ENCODE measurements at places on chromosomes 6 and 20.

- DNase-seq, result no peak
Observed at GRCh38 chr20:37882961-37883712, 19.8 kb upstream of the VSTM2L start.

DNA sequence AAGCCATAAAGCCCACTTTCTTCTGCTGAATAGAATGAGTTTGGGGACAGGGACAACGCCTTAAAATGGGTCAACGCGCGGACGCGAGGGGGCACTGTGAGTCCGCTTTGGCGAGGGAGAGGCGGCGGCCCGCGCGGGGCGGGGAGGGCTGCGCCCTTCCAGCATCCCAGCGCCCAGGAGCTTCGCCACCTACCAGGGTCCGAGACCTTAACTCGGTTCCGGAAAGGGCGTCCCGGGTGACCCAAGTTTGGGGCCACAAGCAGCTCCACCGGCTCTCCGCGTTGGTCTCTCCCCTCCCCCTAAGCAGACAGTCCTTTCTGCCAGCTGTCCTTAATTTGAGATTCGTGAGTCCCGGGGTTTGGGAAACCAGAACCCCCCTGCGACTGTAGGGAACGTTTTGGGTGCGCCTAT is 1.8 kb upstream of the SAMD5 start:
- DNase-seq, result no peak

DNA sequence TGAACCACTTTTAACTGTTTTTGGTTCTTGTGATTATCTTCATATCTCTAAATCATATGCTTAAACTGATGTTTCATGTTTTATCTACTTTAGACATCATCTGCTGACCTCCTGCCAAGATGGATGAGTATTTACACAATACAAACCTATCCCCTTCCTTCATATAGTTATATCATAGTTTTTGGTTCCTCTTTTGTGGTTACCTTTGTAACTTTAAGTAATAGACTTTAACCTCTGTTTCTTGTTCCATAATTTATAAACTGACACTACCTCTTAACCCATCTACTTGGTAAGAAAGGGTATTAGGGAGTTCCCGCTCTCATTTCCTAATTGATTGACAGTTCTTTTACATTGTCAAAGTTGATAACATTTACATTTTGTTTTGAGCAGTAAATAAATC is 11.9 kb downstream of the PCMT1 start:
- DNase-seq, result no peak

GRCh38 chr6:5457041-5457440 is 195.7 kb downstream of the FARS2 start:
- no peak for DNase-seq

- no peak for DNase-seq
Observed at GRCh38 chr6:169896826-169897456, 145.5 kb downstream of the ERMARD start.

DNA sequence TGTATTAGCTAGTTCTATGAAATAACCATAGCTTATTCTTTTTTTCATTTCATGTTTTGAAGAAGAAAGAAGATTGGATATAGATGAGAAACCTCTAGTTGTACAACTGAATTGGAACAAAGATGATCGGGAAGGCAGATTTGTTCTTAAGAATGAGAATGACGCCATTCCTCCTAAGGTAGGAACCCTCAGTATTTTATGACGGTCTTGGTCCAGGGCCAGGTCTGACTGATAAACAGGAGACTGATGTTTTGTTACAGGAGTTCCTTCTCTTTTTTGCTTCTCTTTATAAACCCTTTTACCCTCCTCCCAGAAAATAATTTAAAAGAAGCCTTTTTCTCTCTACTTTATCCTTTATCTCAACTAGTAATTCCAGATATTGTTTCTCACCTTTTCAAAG is 43.6 kb downstream of the AFDN start:
- no peak for DNase-seq

- DNase-seq, result no peak
Observed at GRCh38 chr6:11953641-11954040, 58.5 kb upstream of the HIVEP1 start.

DNA sequence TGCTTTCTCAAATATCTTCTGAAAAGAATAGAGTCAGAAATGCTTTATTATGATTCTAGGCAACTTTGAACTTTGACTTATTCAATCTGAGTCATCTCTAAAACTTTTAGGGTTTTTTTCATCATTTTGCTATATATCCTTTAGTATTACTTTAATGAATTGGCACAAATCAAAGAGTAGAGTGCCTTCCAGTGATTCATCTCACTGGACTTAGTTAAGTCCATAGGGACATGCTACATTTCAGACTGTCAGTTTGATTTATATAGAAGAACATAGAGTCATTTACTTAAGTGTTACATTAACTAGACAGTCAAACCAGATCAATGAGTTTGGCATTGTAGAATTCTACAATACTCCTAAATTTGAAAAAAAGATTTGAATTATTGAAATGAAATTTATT is 1235.7 kb upstream of the MAP3K7 start:
- DNase-seq, result no peak

DNA sequence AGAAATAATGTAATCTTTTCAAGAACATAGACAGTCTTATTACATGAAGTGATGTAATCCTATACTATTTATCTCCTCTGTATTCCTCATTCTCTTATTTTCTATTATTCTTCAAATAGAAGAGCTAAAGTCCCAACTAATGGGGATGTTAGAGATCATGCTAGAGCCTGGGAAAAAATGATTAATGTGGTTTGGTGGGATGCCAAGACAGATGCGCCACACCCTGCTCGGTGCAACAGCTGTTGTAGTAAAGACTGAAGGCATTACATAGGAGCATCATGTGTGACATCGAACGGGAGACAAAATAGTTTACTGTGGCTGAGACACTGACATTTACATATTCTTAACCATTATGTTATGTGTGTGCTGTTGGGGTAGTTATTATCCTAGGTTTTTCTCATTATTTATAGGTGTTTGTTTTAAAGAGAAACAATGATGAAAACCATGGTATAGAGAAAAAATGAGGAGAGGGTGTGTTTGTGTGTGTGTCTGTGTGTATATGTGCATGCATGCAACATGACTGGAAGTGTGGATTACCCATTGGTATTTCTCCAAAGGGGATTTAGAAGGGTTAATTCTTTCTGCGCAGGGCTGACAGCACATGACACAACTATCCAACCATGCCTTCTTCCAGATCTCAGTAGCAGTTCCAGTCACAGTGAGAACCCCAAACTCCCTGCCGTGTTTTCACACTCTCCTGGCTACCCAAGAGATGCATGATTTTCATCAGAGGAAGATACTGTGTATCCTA is 155.3 kb downstream of the EYA4 start:
- DNase-seq, result no peak

- DNase-seq, result no peak
Observed at GRCh38 chr6:149728499-149729234, 10.8 kb upstream of the LATS1 start.

DNA sequence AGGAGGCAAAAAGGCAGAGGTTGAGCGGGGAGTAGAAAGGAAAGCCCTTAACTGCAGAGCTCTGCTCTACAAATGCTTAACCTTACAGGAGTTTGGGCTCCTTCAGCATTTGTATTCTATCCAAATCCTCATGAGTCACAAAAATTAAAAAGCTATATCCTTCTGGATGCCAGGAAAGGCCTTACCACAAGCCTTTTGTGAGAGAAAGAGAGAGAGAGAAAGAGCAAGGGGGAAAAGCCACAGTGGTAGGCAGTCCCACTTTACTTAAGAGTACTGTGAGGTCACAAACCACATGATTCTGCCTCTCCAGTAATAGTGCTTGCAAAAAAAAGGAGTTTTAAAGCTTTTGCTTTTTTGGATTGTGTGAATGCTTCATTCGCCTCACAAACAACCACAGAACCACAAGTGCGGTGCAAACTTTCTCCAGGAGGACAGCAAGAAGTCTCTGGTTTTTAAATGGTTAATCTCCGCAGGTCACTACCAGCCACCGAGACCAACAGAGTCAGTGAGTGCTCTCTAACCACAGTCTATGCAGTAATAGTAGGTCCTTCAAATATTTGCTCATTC is at the start of gene RUNX2:
RUNX2 (plus strand) TSS at position 375 of the 567 bp plus-strand sequence. CDS start 397 bp downstream, outside the sequence.
- DNase-seq, result no peak

- DNase-seq, result no peak
Observed at GRCh38 chr6:169891846-169892245, 140.4 kb downstream of the ERMARD start.

- no peak for DNase-seq
Observed at GRCh38 chr6:138863321-138863720, 67.4 kb downstream of the ECT2L start.

GRCh38 chr20:57262301-57262700 is 4.1 kb downstream of the BMP7 start:
- no peak for DNase-seq

DNA sequence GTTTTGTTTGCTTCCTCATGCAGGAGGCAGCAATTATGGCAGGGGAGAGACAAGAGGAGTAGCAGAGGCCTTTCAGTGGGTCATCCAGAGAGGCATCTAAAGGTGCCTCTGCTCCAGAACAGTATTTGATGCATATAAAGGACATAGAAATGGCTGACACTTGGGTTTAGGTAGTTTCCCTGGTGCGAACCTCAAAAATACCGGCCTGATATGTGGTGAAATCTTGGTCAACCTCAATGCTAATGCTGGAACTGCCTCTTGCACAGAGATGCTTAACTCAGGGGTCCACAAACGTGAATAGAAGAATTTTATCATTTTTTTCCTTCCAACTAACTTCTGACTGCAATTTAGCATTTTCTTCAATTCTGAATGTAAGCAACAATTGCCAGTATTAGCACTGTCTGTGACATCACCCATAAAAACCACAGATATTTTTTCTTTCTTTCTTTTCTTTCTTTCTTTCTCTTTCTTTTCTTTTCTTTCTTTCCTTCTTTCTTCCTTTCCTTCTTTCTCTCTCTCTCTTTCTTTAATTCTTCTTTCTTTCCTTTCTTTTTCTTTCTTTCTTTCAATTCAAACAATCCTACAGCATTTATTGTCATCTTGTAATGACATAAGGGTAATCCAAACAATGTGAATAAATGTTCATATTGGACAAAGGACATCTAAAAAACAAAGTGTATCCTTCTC is 180.0 kb upstream of the UST start:
- DNase-seq, result no peak

DNA sequence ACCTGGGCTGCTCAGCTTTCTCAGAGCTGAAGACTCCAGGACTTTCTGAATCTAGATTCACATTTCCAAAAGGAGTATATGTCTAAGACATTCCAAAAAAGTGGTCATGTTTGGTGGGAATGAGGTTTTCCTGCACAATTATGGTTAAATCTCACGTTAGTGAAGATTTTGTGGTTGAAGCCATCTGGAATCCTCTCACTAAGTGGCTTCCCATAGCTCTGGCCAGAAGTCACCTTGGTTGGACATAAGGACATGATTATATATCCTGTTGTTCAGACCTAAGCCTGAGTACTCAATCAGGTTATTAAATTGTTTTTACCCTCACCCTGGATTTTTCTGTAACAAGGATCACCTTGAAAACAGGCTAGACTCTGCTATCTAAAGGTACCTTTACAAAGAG is 176.1 kb upstream of the PLN start:
- DNase-seq, result no peak

- no peak for DNase-seq
Observed at GRCh38 chr6:33949877-33950435, 146.2 kb upstream of the MLN start.

GRCh38 chr6:79544299-79544927 is 7.2 kb upstream of the LCA5 start:
- no peak for DNase-seq

GRCh38 chr20:44433751-44434538 is 41.7 kb upstream of the TTPAL start:
- no peak for DNase-seq

DNA sequence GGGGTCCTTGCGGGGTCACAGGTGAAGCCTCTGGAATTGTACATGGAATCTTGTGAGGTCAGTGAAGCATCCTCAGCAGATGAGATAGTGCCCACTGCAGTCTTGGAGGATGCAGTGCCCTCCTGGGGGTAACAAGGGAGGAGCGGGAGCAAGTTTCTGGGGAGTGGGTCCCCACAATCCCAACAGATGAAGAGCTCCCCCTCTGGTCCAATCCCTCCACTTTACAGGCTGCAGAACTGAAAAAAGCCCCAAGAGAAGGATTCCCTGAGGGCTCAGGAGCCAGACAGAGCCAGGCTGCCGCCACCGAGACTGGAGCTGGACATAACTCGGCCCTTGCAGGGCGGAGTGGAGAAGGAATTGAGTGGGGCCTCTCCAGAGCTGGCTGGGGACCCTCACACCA is 52.4 kb downstream of the TTI1 start:
- no peak for DNase-seq

All from activated T-helper 1 cell treated with anti-CD3 and anti-CD28 coated beads, Interleukin-12 subunit alpha, Interleukin-12 subunit beta, Interleukin-2, Interleukin-4 antibody, amounts not matched to agents 30 ng/mL and 10 ng/mL and 1 ng/mL, durations not matched to agents 14 hours and 24 hours and 36 hours (primary cell).